Psoas muscle (tissue), 8 donors: ENCODE measurements at places on chromosomes 7 and 10. TPM values are rescaled to one million over a fixed set of nuclear protein-coding genes. Genes with fewer than 3 reads are reported as not detected.

DNA sequence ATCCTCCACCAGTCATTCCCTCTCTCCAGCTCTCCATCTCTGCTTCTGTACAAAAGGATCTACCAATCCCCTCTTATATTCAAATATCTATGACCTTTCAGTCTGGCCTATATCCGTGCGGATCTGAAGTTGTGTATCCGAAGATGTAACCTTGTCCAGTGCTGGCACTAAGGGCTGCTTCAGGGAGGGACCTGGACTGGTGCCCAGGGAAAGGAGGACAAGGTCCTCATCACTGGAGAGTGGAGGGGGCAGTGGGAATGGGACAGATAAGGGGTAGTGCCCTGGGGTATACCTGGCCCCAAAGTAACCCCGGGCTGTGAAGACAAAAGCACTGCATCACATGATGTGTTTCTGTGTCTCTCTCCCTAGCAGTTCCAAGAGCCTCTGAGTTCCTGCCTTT, 1.8 kb downstream of the TMEM225B start:
- no peak for DNase-seq

- no peak for DNase-seq
Observed at GRCh38 chr7:135328053-135328452, 94.4 kb downstream of the STRA8 start.

DNA sequence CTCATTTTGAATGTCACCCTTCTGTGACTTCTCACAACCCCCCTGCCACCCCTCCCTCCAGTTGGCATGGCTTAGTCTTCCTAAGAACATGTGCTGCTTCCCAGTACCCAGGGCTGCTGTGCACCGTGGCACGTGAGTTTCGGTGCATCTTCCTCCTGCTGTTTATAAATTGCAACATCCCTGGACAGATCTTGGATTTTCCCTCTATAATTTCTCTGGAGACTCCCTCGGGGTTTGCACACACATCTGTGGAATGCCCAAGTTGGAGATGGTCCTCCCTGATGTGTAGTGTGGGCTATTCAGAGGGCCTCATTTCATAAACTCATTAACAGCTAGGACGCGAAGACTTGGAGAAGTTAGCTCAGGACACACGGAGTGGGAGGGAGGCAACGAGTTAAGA, 52.9 kb downstream of the IKZF1 start:
- DNase-seq, result no peak

DNA sequence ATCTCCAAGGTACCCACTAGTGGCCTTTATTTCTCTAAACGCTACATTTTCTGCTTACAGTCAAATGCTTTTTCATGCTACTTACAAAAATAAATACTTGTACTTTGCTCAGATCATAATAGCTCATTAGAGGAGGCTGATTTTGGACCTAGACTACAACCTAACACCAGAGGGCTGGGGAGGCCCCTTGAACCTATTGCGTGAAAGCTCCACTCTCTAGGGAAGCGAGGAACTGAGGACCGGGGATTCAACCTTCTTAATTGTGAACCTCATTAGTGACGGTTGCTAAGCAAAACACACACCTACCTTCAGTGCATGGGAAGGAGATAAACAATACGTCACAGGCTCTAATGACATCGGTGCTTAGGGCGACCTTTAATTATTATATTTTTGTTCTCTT, 92.1 kb downstream of the EBF3 start:
- DNase-seq, result no peak

DNA sequence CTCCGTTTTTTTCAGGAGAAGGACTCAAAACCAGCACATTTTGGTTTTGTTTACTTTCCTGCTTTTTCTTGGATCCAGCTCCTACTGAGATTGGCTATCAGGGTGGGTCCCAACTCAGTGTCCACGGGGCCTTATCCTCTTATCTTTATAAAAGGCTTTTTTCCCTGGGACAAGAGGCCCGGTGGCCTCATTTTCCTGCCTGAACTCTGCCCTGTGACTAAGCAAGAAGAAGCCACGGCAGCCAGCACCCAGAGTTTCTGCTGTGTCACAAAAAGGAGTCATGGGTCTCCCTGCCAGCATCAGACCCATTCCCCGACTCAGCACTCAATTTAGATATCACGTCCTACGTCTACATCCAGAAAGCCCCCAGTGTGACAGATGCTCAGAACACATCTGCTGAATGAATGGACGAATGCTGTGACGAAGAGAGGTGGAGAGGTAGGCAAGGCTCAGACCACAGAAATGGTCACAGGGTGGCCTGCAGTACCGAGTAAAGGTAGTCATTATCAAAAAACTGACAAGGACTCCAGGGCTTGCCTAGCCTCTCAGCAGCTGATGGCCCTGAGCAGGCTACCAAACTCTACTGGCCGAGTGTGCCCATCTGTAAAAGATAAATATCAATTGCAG, 16.7 kb downstream of the DLG5 start:
- DNase-seq, result no peak

DNA sequence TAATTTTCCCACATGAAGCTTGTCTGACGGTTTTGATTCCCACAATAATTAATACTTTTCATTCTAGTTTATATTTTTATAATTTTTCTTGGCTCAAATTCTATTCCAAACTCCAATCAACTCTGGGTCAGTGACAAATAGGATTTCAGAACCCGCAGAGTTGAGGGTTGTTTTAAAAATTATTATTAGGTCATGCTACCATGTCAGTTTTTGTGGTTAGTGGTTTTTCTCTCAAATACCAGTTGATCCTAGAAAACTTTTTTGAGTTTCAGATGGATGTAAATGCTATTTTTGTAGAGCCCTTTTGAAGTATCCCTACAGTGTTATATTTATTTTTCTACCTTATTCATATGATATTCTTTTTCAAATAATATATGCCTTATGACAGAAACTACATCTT, 237.4 kb downstream of the SEMA3D start:
- DNase-seq, result no peak

DNA sequence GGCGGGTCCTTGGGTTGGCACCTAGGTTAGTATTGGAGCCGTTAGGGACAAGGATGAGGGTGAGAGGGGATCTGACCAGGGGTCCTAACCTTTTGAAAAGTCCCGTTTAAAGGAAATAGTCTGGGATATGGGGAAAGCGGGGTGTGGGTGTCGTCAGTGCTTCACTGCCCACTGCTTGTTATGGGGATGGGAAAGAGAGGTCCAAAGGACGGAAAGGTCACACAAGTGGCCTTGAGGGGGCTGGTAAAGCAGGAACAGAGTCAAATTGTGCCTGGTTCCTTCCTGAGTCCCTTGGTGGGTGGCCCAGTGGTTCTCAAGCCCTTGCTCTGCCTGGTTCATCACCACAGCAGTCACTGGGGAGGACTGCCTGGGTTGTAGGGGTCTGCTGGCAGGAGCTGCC, 2.6 kb upstream of the ZNF775 start:
- no peak for DNase-seq

- DNase-seq, result no peak
Observed at GRCh38 chr7:83947260-83947659, 247.3 kb downstream of the SEMA3A start.

- no peak for DNase-seq
Observed at GRCh38 chr7:158487631-158488151, 99.9 kb downstream of the PTPRN2 start.

DNA sequence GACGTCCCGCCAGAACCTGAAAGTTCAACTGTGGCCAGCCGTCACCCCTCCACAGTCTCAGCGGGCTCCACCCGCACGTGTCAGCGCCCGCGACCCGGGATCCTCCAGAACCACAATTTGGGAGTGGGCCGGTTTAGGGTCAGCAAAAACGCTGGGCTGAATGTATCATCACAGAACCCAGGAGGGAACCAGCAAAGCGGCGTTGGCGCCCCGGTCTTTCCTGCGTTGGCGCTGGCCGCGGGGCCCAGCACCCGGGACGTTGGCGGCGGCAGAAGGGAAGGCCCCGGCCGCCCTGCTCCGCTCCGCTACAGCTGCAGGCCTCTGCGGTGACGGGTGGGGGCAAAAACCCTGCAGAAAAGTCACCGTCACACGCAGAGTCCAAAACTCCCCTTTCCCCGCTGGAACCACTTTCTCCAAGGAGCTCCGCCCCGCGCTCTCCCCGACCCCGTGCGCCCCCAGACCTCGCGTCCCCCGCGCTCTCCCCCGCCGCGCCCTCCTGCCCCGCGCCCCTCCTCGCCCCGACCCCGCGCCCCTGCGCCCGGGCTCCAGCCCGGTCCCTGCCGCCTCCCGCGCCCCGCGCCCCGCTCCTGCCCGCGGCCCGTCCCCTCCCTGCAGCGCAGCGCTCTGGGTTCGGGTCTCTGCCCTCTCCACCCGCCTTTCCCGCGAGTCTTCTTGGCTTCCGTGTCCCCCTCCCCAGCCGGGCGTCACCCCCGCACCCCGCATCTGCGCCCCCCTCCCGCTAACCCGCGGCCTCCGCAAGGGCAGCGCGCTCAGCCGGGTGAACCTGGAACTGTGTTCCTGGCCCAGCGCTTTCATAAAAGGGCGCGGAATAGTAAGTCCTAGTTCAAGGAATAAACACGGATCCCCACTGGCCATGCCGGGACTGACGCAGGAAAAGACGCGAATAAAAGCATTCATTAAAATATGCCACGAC, 24.0 kb upstream of the RNF32 start:
- no peak for DNase-seq

Gene SLC16A9
- 0.57 TPM for polyA plus RNA-seq

DNA sequence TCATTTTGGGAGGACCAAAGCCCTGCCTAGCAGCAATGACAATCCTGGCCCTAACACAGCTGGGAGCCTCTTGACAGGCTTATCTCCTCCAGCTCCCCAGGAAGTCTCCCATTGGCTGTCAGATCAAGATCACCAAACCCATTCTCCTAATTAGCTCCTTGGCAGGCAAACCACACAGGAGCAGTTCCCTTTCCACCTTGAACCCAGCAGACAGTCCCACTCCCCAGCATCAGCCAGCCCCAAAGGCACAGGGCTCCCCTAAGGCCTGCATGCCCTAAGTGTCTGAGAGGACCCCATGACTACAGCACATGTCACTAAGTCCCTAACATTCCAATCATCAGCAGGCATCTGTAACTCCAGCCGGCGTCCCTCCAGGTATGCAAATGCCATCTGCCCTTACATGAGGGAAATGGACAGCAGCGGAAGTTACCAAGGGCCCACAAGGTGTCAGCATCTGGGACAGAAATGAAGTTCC, 348.5 kb downstream of the KCNMA1 start:
- no peak for DNase-seq

DNA sequence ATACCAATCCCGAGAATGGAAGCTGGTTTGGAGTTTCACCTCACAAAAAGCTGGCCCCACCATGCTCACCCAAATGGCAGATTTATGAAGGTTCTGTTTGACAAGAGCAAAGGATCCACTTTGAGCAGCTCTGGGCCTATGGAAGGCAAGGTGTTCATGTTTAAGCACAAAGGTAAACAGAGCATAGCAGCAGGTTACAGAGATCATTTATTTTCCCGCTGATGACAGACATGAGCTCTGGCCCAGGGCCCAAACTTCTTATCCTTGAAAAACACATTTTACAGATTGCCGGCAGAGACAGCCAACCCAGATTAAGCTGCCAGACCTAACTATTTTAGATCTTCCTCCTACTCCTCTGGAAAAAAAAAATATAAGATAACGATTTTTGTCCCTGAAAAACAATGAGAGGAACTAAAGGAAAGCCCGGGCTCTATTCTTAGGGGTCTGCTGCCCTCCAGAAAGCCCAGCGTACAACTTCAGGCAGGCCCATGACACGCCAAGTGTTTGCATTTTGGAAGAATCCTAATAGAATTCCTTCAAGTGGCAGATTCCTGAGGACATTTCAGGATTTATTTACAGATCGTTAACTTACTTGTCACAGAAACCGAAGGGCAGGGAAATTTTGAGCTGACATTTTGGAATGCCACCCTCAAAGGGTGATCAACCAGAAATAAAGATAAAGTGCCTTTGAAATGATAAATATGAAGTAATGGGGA, 40.0 kb downstream of the SYPL1 start:
- no peak for DNase-seq
